ENCODE measurements at places on chromosomes 6 and 20.
A peak's percentile ranks its signal among the peaks of the same experiment; 100 is the strongest.

GRCh38 chr6:113306552-113307145 is 550.5 kb upstream of the MARCKS start:
- peak; percentile 29 for DNase-seq

- no peak for DNase-seq
Measured at GRCh38 chr20:44212792-44213191, 2.2 kb upstream of the OSER1 start.

- no peak for DNase-seq
Measured at GRCh38 chr6:92708270-92708669, 711.1 kb downstream of the EPHA7 start.

GRCh38 chr6:42960243-42961019 is at the start of gene GNMT:
Gene GNMT, plus strand, starts transcription at chr6:42960754. Its CDS starts 14 bp downstream, at chr6:42960768.
- peak; percentile 48 for DNase-seq

GRCh38 chr6:116286773-116287358 is 7.1 kb upstream of the TSPYL1 start:
- DNase-seq: no peak

DNA sequence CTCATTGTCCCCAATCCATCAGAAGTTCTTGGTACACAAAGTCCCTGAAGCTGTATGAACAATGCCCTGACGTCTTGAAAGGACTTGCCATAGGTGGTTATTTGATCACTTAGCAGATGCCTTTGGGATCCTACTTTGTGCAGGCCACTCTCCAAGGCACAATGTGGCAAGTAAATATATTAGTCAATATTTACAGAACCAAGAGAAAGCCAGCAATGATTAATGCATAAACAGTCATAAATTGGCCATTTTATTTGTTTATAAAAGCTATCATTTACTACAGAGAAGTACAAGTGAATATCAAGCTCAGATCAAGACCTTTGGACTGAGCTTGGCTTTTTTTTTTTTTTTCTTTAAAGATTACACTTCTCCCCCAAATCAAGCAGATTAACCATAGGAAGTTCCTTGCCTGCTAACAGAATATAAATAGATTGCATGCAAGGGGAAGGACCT is 161.8 kb downstream of the MTHFD1L start:
- no peak for DNase-seq

DNA sequence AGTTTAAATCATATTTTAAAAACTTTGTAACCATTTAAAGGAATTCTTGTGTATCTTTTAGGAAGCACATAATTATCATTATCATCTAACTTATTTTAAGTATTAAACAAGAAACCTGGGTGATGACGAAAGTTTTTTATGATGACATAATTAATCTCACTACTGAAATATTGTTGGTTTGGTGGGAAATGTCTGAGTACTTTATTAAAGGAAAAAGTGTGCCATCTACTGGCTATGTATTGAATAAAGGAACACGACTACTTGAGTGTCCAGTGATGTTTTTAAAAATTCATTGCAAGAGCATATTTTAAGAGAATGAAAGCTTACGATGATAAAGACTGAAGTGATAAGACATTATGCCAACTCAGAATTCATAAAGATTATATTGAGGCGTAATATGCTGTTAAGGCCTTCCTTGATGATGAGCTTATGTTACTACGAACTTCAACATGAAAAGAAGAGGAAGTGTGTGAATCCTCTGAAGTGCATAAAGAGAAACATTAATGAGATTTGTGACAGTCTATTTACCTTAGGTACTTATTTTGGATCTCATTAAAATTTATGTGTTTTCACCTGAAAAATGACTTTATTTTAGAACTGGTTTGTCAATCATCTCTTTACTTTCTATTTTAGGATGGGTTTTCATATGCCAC is 12.0 kb upstream of the TRMT11 start:
- no peak for DNase-seq

GRCh38 chr6:79872303-79872702 is 75.0 kb downstream of the ELOVL4 start:
- DNase-seq: no peak

GRCh38 chr6:33850869-33851541 is 47.2 kb upstream of the MLN start:
- DNase-seq: no peak

DNA sequence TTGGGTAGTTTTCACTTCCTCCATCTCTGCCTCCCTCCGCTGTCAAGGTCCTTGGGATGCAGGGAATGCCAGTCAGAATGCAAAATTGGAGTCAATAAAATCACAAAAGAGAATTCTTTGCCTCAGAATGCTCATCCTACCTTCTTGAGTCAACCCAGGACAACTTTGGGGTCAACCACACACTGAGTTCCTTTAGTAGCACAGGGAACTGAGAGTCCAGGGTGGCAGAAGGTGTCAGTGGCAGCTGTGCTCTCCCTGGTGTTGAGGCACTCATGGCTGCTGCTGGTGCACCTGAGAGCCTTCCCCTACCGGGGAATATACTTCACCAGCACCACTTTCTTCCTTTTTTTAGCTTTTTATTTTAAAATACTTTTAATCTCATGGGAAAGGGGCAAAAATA is 829 bp upstream of the NOTCH4 start:
- DNase-seq: no peak

All from activated naive CD8-positive, alpha-beta T cell treated with anti-CD3 and anti-CD28 coated beads for 36 hours (primary cell).